Aorta (tissue), 5 donors: ENCODE measurements at places on chromosomes 11 and 22. TPM values are rescaled to one million over a fixed set of nuclear protein-coding genes. Genes with fewer than 3 reads are reported as not detected.

DNA sequence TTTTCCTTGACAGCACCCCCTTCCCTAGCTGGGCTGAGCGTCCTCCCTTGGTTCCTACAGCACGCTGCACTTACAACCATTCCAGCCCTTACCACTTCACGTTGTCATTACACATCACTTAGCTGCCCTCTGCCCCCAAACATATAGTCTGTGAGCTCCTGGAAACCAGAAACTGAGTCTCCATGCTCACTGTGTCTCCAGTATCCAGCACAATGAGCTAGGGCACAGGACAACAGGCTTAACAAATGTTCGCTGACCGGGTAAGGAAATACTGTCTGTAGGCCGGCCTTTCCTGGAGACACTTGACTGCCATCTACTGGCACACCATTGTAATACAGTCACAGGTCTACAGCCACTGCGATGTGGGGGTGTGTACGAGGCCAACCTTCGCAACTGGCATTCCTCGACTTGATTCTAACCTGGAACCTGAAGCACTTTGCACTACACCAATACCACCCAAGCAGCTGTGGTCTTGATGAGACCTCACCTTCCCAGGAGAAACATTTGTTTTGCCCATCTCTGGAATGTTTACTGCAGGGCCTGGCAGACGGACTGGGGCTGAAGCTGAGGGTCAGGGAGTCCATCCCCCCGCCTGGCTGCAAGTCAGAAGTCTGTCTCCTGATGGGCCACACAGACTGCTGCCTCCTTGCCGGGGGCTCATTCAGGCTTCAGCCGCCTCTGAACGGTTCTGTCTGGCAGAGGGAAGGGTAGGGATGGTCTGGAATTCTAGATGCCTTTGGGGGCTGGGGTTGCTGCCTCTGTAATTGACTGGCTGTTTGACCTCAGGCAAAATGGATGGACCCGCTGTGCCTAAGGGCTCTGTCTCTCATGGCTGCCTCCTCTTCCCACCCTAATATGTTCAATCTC, 72.0 kb downstream of the SYN3 start:
- peak; percentile 69 for DNase-seq

MRGPRE gene
- total RNA-seq: not detected

DNA sequence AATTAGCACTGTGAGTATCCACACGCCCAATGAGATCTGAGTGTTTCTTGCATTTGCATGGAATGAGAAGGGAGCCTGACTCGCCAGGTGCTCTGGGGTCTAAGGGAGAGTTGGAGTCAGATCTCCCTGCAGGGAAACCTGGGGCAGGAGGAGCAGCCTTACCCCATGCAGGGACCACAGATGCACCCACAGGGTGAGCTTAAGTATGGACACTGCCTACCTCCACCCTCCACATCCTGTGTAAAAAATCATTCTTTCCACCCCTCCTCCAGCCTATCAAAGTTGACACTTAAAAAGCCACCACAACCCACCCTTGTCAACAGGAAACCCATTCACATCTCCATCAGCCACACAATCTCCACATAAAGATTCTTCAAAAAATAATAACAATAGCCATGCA, 67.0 kb upstream of the IGLL5 start:
- no peak for DNase-seq

DNA sequence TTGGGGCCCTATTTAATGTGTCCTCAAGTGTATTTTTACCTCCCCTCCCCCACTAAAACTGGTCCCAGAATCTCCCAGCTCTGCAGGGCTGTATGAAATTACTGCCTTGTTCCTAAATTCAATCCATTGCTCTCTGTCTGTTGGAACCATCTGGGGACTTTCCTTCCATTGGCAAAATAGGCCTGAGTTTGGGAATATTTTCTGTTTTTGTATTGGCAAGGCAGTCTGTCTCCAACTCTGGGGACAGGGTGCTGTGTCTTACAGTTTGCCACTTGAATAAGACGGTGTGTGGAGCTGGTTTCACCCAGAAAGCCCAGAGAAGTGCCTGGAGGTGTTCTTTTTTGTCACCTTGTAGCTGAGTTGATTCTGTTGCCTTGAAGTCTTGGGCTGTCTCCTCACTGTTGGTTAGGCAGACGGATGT, 1.3 kb downstream of the PACS1 start:
- no peak for DNase-seq

OR9Q2 gene
- not detected for total RNA-seq

DNA sequence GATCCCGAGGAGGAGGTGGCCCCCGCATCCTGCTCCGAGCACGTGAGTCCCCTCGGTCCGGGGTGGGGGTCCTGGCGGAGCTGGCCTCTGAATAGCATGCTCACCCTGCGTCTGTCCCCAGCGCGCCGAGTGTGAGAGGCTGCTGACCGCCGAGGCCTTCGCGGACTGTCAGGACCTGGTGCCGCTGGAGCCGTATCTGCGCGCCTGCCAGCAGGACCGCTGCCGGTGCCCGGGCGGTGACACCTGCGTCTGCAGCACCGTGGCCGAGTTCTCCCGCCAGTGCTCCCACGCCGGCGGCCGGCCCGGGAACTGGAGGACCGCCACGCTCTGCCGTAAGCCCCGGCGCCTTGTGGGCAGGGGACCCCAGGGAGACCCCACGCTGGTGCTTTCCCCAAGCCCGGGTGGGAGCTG, 3.5 kb downstream of the MUC2 start:
- peak; percentile 69 for DNase-seq

ZNRD2 gene
- total RNA-seq: 21.7 TPM

- DNase-seq: no peak
These were observed 58.2 kb downstream of the ACER3 start for GRCh38 chr11:76918941-76919386.

DNA sequence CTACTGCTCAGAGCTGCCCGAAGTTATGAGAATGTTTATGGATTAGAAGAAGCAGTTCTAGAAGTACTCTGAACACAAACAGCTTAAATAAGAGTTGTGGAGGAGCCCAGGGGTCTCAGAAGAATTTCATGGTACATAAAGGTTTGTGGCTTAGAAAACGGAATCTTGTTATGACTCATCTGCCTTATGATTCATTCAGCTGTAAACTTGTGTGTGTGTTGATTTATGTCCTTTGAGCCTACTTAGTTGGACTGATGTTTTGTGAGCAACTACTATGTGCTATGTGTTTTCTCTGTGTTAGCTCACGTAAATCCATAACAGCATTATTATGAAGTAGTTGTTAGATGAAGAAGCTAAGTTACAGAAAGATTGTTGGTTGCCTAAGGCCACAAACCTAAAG, 203.7 kb downstream of the PGR start:
- no peak for DNase-seq

DNA sequence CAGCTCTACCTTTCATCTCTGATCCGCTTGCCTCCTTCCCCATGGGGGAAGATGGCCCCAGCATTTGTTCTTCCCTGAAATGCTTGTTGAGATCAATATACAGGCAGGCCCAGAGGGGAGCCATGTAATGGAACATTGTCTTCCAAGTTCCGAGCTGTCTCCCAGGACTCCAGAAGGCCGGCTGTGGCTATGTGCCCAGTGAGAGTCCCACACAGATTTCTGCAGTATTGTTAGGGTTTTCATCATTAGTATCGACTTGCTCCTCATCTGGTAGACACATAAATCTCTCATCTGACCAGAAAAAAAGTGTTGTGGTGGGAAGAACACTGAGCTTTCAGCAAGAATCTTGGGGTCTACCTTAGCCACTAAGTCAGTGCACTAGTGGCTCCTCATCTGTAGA, 163.4 kb downstream of the TRIM29 start:
- DNase-seq: no peak

- peak; percentile 61 for DNase-seq
These were observed 63.7 kb downstream of the PPFIBP2 start for GRCh38 chr11:7577291-7578190.

- DNase-seq: no peak
These were observed 11.2 kb upstream of the BIRC3 start for GRCh38 chr11:102306048-102306597.

GRCh38 chr22:50603511-50604255, 3.1 kb downstream of the MAPK8IP2 start:
- no peak for DNase-seq

GTSE1 gene
- 0.55 TPM for total RNA-seq

- no peak for DNase-seq
These were observed 72.0 kb upstream of the IGLL5 start for GRCh38 chr22:22815397-22816170.

INCENP gene
- 17.8 TPM for total RNA-seq

DNA sequence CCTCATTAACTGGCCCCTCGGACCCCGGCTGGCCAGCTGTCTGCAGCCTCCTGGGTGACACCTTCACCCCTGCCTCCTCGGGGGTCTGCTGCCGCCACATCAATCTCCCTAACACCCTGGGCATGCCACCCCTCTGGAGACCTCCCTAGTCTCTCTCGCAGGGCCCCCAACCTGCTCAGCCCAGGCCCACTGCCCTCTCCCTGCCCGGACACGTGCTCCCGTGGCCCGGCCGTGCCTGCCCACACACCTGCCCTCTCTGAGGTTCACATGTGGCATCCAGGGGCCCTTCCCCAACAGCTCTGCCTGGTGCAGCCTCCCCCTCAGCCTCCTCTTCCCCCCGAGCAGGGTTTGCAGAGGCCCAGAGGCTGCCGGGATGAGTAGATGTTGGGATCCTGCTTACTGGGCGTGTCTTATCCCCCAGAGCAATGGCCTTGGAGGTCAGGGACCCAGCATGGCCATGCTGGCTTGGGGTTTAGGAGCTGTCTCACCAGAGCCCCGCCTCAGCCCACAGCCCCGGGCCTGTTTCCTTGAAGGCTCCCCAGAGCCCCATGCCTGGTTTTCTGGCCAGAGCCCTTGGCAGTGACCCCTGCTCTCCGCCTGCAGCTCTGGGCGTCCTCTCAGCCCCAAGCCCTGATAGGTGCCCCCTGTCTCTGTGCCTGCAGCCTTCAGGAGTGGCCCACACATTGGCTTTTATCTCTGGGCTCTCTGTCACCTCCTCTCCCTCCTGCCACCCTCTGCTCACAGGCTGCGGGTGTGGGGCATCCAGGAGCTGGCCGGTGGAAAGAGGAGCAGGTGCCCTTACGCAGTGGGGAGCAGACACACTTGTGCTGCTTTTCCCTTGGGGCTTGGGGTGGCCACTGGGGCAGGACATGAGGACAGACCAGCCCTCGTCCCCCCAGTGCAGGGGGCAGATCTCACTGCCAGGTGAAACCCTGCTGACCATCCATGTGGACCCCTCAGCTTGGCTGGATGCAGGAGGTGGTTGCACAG, 25.7 kb upstream of the SEPTIN5 start:
- no peak for DNase-seq

GRCh38 chr22:20254975-20255946, 12.9 kb downstream of the RTN4R start:
- no peak for DNase-seq

GRCh38 chr11:131582021-131582525, 211.7 kb downstream of the NTM start:
- DNase-seq: no peak

GRCh38 chr11:6079463-6079862, 28.0 kb upstream of the OR56B4 start:
- no peak for DNase-seq

- DNase-seq: no peak
These were observed 8.8 kb downstream of the SCGB2A1 start for GRCh38 chr11:62217191-62217748.

GRCh38 chr11:62853279-62853965, 14.0 kb upstream of the WDR74 start:
- no peak for DNase-seq

MYEOV gene
- not detected for total RNA-seq

DNA sequence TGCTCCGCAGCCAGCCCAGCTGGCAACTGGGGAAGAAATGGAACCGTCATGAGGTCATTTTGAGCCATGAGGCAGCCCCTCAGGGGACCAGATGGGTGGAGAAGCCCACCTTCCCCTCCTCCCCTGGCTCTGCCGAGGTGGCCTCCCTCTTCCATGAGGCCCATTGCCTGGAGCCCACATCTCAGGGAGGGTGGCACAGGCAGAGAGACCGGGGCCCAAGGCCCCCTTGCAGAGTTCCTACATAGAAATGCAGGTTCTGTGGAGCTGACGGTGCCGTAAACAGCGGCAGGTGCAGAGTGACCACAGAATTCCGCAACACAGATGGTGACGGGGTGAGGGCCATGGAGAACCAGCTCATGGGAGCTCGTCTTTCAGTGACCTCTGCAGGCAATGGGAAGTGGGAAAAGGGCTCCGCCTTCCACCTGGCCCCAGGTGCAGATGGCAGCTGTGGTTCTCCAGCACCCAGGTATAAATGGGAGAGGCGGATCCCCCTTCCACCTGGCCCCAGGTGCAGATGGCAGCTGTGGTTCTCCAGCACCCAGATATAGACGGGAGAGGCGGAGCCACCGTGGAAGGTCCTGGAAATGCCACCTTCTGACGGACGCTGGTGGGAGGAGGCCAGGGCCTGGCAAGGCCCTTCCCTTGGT, 765.4 kb downstream of the BRD1 start:
- no peak for DNase-seq

DNA sequence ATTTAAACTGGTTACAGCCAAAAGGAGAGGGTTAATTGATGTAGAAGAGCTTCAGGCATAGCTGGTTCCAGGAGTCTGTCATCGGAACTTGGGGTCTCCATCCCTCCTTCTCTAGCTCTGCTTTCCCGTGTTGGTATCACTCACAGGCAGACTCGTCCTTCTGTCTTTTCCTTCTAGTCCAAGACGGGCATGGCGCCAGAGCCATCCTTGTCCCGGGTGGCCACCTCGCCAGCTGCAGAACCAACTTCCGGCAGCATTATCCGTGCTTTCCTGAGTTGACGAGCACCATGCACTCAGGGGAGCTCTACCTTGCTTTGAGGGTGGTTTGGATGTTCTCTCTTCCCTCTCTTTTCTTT, 14.7 kb downstream of the LINC01488 start:
- peak; percentile 71 for DNase-seq

ZNF215 gene
- total RNA-seq: 0.93 TPM

DNA sequence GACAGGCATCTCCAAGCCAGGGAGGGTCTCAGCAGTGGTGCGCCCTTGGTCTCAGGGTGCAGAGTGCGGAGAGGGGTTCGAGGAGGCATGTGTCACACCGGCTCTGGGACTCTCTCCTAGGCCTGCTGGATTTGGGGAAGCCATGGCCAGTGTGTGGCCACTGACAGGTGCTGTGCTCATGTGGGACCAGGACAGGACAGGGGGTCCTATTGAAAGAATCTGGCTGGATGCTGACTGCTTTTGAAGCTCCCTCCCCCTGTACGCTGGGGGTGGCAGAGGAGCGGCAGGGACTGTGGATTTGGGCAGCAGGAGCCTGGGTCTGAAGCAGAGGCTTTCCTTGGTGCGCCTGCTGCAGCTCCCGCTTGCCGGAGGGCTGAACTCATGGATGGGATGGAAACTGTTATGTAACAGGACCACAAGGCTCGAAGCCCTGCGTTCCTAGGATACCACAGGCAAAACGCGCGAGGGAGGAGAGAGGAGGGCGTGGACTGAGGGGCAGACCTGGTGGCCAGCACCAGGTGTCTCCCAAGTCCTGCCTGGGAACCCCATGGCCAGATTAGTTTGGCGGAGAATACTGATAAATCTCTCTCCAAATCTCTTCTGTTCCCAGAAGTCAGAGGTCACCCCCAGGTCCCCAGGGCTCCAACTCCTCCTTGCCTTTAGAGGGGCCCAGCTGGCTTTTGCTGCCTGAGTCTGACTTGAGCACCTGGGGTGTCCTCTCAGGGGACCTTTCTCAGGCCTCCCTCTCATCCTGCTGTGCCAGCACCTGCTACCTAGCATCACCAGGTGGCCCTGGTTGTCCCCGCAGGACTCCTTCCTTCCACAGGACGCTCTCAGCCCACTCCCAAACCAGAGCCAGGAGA, 13.8 kb upstream of the TEF start:
- peak; percentile 70 for DNase-seq

RASD2 gene
- 12.2 TPM for total RNA-seq

GRCh38 chr11:64747961-64748665, 4.2 kb upstream of the RASGRP2 start:
- DNase-seq: no peak
